Coronary artery (tissue), 2 donors: ENCODE measurements at places on chromosomes 7 and 10.

- DNase-seq, result no peak
These were observed 752.8 kb downstream of the KCNMA1 start for GRCh38 chr10:76884673-76885275.

DNA sequence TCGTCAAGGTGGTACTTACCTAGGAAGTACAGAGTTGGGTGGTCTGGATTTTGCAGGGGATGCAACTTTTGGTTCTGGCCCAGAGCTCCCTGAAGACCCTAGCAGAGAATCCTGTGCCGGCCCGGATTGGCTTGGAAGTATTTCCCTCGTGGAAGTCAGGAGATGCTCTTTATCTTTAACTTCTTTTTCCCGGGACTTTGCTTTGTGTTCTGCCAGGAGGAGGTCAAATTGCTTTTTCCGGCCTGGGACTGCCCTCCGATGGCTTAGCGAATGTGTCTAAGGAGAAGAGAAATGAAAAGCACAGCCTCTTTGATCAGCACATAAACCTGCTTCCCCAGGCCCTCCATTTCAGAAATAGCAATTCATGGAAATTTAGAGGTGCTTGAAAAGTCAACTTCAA, 57.0 kb upstream of the EFCAB10 start:
- DNase-seq, result no peak

DNA sequence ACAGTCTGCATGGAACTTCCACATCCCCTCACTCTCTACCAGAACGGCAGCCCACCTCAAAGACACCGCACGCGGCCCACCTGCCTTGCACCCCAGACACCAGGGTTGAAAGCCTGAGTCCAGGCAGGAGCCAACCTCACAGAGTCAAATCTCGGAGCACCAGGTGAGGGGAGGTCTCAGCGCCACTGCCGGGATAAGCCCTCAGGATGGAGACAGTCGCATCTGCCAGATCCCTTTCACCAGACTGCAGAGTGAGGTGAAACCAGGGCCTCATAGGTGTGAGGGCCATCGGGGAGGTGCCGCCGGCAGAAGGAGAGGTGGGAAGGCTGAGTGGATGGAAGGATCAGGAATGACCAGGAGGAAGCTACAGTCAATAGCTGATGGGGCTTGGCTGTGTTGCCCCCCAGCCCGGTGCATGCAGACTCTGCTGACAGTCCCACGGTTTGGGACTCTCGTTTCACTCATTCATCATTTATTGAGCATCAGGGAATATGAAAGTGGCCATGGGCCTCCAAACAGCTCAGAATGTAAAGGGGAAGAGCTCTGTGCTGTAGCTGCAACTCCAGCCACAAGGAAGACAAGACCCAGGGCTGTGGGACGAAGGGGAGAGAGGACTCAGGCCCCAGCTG, 315.0 kb downstream of the PTPRN2 start:
- DNase-seq, result no peak

- no peak for DNase-seq
These were observed 125.1 kb upstream of the GPR22 start for GRCh38 chr7:107344799-107345198.

DNA sequence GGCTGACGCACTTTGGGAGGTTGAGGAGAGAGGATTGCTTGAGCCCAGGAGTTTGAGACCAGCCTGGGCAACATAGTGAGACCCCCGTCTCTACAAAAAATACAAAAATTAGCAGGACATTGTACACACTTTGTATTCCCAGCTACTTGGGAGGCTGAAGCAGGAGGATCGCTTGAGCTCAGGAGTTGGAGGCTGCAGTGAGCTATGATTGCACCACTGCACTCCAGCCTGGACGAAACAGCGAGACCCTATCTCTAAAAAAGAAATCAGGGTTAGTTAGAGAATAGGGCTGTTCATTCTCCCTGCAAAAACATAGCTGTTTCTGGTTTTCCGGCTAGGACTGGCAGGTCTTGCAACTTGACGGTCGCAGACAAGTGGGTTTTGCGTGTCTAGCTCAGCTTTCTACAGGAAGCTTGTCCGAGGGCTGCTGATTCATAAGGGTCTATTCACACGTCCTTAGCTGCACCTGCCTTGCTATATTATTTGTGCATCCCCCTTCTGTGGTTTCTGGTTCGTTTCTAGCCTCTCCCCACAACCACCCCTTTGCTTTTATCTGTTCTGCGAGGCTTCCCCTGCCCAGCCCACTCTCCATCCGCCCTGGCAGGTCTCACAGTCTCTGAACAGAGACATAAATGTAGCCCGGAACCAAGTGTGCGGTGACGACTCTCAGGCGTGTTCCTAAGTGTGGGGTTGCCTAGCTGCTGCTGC, 10.7 kb downstream of the AMZ1 start:
- DNase-seq, result no peak

DNA sequence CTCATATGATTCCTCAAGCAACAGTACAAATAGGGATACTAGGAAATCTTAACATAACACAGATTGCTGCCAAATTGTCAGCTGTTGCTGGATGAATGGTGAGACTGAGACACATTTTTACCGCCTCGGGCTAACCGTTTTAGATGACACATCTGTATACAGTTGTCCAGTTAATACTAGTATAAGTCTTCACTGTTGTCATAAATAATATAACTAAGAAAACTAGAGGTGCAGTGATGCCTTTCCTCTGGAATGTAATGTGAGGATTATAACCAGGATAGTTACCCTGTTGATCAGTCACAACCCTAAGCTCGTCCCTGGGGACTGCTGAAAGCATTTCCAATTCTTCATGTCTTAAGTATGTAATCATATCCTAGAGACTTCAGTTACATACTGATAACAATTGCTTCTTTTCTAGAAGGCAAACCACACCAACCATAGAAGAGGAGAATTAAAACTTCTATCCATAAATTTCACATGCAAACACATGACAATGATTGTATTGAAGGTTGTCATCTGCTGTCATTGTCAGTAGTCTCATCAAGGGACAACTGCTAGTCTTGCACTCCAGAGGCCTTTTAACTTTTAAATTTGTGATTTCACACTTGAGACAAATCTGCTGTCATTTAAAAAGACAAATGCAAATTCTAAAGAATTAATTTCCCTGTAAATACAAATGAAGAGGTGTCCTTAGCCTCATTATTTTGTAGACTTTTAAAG, 100.4 kb upstream of the SEMA3D start:
- DNase-seq, result no peak

GRCh38 chr7:50608196-50608906, 43.1 kb upstream of the DDC start:
- no peak for DNase-seq

GRCh38 chr7:65230231-65230630, 143.4 kb upstream of the ZNF92 start:
- no peak for DNase-seq

DNA sequence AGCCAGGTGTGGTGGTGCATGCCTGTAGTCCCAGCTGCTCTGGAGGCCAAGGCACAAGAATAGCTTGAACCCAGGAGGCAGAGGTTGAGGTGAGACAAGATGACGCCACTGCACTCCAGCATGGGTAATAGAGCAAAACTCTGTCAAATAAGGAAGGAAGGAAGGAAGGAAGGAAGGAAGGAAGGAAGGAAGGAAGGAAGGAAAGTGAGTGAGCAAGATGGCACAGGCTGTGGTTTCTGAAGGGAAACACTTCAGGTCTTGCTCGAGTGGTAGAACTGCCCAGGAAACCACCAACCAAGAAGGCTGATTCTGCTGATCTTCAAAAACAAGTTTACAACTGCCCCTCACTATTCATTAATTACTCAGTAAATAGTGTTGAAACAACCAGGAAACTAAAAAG, 45.2 kb downstream of the EZH2 start:
- DNase-seq, result no peak

DNA sequence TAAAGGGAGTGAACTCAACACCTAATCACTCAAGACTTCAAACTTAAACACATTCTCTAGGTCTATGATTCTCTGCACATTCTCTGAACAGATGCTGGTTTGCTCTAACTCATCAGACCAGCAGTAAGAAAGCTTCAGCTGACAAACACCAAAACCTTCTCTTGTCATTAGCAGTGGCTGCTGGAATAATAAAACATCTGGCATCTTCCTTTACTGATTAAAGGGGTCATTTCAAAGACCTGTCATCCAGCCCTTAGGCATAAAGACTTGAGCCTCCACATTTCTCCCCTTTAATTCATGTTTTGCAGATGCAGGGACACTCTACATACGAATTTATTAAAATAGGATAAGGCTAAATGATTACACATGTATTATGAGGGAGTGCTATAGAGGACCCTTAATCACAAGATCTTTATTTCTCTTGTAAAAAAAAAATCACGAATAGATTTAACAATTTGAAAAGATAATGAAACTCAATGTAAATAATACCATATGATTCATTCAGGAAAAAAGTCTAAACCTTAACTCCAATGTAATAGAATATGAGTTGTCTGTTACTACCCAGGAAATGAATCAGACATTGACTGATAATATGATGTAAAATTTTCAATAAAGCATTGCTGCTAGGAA, 152.4 kb upstream of the GNAI1 start:
- no peak for DNase-seq

GRCh38 chr10:6068006-6068405, 5.8 kb upstream of the IL2RA start:
- no peak for DNase-seq

DNA sequence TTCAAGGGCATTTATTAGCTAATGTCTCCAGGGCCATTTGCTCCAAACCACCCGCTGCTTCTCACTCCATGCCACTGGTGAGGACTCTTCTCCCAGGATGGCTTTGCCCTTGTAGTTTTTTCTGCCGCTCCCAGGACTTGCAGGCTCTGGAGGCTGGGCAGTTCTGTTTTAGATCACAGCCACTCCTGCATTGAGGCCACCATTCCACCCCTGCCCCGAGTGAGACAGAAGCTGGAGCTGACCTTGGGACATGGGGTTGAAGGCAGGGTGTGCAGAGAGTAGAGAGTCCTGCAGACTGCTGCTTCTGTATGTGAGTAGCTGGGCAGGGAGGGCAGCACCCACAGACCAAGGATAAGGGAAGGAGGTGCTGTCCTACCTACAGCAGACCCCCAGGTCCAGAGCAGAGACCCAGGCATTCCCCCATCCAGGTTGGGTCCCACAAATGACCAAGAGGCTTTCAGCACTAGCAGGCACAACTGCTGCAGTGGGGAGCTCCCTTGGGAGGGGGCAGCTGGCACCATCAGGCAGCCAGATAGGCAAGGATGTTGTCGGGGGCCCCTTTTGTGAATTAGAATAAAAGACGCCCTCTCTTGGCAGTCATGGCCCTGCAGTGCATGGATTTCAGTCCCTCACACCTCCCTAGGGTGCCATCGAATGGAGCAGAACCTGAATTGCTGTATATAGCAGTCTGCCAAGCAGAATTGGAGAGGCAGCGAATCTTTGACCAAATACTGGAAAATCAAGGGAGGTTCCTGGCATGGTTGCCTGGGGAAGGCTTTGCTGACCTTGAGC, 22.7 kb upstream of the ADCYAP1R1 start:
- DNase-seq, result no peak

DNA sequence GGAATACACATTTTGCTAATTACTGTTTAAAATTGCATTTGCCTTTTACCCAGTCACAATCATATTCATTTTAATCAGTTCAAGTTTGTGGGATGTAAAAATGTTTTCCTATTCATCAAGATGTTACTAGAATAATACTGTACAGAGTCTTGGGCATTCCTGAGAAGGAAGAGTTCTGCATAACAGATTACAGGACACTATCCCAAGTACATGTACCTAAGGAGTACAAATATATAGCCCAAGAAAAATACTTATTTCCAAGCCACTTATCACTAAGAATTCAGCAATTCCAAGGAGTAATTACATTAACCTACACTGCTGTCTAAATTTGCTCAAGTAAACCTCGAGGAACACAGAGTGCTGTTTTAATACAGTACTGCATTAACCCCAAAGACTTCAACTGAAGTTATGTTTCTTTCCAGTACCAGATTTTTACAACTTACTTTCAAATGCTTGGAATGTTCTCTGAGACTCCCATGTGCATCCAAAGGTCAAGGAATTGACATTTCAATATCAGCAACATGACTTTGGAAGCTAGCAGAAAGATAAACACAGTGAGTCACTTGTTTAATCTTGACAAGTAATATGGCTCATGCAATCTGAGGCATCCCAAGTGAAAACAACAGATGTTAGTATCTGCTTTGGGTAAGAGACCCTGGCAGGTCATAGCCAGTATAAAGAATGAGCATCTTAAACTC, 125.4 kb upstream of the BET1 start:
- no peak for DNase-seq

DNA sequence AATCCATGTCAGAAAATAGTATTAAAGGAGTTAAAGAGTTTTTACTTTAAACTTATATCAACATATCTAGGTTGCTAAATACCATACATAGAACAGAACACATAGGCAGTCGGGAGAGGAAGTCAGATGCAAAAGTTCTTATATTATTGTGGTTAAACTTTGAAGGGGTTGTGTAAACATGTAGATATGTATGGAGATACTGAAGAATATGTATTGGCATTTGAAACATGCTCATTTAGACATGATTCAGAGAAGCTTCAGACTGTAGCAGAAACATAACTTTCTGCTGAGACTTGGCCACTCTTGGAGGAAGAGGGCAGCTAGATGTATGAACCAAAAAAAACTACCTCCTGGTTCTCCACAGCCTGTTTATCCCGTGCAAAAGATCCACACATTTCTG, 103.5 kb upstream of the FERD3L start:
- DNase-seq, result no peak

DNA sequence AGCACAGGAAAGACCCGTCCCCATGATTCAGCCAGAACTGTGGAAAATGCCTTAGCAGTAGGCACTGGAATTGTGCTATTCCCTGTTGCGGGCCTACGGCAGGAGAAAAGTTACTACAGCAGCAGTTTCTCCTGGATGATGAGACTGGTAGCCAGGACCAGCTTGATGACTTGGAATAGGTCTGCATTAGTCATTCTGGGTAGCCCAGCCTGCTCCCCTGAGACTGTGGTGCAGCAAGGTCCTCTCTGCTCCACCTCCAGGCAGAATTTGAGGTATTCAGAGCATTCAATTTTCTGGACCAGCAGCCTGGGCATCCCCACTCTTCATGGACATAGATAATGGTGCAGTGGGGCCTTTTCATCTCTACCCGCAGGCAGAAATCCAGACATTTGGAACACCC, 490.0 kb downstream of the SH2D4B start:
- no peak for DNase-seq

GRCh38 chr7:27179030-27179429, 4.9 kb upstream of the HOXA10 start:
- DNase-seq, result no peak

GRCh38 chr7:82839063-82839462, 323.6 kb downstream of the PCLO start:
- DNase-seq, result no peak

DNA sequence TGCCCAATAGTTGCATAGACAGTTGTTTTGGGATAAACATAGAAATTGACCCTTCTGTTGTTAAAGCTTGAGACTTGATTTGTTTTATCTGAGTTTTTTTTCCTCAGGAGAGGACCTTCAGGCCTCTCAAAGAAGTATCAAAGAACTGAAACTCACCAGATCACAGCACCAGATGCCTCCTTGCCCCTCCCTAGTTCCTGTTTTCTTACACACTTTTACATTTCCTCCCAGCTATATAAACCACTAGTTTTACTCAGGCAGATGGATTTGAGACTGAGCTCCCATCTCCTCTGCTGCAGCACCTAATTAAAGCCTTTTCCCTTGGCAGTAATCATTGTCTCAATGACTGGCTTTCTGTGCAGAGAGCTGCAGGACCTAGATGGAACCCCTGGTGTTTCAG, 150.6 kb upstream of the NRG3 start:
- DNase-seq, result no peak
